Muscle of back (tissue), 13 donors: ENCODE measurements at places on chromosomes 5 and 9. TPM values are rescaled to one million over a fixed set of nuclear protein-coding genes. Genes with fewer than 3 reads are reported as not detected.

SLC6A7 gene
- 0.17 TPM for polyA plus RNA-seq

CKMT2 gene
- polyA plus RNA-seq = 86.4 TPM

ANKRD34B gene
- 0.20 TPM for polyA plus RNA-seq

LAMC3 gene
- 2.1 TPM for polyA plus RNA-seq

ELOVL7 gene
- polyA plus RNA-seq = 0.34 TPM

PFN3 gene
- not detected for polyA plus RNA-seq

TAF1L gene
- polyA plus RNA-seq = 0.09 TPM

RFX3 gene
- 5.6 TPM for polyA plus RNA-seq

CCDC152 gene
- polyA plus RNA-seq = 8.0 TPM

GLDC gene
- polyA plus RNA-seq = 0.51 TPM

PCDHA4 gene
- polyA plus RNA-seq = 0.17 TPM

KLF9 gene
- polyA plus RNA-seq = 3.0 TPM

SYK gene
- 3.2 TPM for polyA plus RNA-seq

FRMD3 gene
- polyA plus RNA-seq = 27.1 TPM

PKD2L2 gene
- 0.52 TPM for polyA plus RNA-seq

FGFR4 gene
- polyA plus RNA-seq = 122 TPM

PCDHGA11 gene
- 3.3 TPM for polyA plus RNA-seq

MRNIP gene
- polyA plus RNA-seq = 17.6 TPM

DMRT3 gene
- polyA plus RNA-seq = 0.99 TPM

CNTNAP3 gene
- 1.7 TPM for polyA plus RNA-seq

FAM151B gene
- polyA plus RNA-seq = 4.3 TPM

FIBCD1 gene
- polyA plus RNA-seq = not detected

HTR1A gene
- polyA plus RNA-seq = not detected

SLC36A3 gene
- not detected for polyA plus RNA-seq

PRDM9 gene
- polyA plus RNA-seq = not detected

WDR38 gene
- not detected for polyA plus RNA-seq

CAMK2A gene
- 93.3 TPM for polyA plus RNA-seq

FBP2 gene
- polyA plus RNA-seq = 54.4 TPM

SLC12A7 gene
- polyA plus RNA-seq = 8.0 TPM

CNTFR gene
- 78.0 TPM for polyA plus RNA-seq

ARAP3 gene
- 10.7 TPM for polyA plus RNA-seq

SLIT3 gene
- polyA plus RNA-seq = 6.6 TPM

RLN2 gene
- polyA plus RNA-seq = 1.7 TPM

NSG2 gene
- polyA plus RNA-seq = 0.94 TPM

FOXD4L5 gene
- polyA plus RNA-seq = 1.0 TPM

KCNV2 gene
- 0.09 TPM for polyA plus RNA-seq

LCN15 gene
- polyA plus RNA-seq = 0.22 TPM

ZNF608 gene
- polyA plus RNA-seq = 18.2 TPM
